ELR (cell line): ENCODE measurements at places on chromosomes 12 and 14.
A peak's percentile ranks its signal among the peaks of the same experiment; 100 is the strongest.

DNA sequence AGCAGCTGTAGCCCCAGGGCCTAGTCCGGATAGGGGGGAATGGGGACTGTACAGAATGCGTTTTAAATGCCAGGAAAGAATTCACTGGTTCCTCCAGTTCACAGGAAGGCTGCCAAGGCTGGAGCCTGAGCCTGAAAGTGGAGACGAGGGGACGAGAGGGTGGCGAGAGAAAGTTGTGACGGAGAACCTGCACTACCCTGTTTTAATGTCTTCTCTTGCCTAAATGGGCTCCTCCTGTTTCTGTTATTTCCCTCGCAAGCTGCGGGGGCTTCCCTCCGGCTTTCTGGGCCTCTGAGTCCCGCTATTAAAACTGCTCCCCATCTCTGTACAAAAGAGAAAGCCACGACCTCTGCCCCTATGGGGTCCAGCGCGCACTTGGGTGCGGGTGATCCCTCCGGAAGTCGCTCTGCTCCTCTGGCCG, 4.5 kb downstream of the C1QL4 start:
- DNase-seq = no peak

DNA sequence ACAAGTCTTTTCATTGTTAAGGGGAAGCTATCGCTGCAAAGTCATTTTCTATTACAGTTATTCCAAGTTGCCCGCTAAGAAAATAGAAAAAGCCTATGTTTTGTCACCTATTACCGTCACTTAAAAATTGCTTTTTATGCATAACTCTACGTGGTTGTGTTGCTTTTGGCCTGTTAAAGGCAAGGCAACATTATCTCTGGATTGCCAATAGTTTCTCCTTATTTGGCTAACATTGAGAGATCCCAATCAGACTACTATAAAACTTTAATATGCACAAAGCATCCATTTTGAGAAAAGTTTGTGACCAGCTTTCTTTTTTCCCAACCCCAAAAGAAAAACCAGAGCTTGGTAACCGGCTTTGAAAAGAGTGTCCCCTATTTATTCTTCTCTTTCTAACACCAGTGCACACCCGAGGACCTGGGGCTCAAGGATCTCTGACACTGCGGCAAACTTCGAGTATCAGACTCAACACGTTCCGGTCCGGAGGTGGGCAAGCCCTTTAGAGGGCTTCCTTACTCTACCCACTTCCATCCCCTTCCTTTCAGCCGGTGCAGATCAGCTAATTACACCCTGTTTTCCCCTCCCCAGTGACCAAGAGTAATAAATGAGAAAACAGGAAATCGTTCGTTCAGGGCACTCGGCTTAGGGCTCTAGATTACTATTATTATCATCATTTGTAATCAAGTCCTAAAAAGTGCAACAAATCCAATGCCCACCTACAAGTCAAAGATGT, 1.2 kb downstream of the PPP1R12A start:
- DNase-seq = peak; percentile 32

- peak; percentile 56 for DNase-seq
Measured at GRCh38 chr14:41549821-41550607, 56.7 kb upstream of the LRFN5 start.

- no peak for DNase-seq
Measured at GRCh38 chr12:115472852-115473251, 788.9 kb upstream of the TBX3 start.

DNA sequence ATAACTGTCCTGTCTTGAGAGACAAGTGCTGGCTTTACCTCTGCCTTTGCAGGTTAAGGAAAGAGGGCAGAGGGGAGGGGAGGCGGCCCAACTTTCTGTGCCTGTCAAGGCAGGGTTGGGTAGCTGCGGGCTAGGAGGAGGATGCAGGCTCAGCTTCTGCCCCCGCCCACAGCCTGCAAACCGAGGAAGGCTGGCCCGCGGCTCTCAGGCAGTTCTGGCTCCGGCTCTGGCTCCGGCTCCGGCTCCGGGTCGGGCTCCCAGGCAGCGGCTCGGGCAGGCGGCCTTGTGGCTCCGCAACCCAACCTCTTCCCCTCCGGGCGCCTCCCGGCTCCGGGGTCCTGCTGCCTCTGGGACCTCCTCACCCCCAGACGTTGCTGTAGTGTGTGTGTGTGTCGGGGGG, 92.9 kb downstream of the TMEM30B start:
- peak; percentile 36 for DNase-seq

GRCh38 chr14:100747736-100748135, 21.0 kb downstream of the DLK1 start:
- no peak for DNase-seq
